Natural killer cell (primary cell): ENCODE measurements at places on chromosomes 5 and 9.

GRCh38 chr5:135735831-135736230 lies 98.6 kb upstream of the SLC25A48 start:
- DNase-seq = no peak

GRCh38 chr5:143505934-143506333 lies 102.4 kb upstream of the NR3C1 start:
- no peak for DNase-seq

DNA sequence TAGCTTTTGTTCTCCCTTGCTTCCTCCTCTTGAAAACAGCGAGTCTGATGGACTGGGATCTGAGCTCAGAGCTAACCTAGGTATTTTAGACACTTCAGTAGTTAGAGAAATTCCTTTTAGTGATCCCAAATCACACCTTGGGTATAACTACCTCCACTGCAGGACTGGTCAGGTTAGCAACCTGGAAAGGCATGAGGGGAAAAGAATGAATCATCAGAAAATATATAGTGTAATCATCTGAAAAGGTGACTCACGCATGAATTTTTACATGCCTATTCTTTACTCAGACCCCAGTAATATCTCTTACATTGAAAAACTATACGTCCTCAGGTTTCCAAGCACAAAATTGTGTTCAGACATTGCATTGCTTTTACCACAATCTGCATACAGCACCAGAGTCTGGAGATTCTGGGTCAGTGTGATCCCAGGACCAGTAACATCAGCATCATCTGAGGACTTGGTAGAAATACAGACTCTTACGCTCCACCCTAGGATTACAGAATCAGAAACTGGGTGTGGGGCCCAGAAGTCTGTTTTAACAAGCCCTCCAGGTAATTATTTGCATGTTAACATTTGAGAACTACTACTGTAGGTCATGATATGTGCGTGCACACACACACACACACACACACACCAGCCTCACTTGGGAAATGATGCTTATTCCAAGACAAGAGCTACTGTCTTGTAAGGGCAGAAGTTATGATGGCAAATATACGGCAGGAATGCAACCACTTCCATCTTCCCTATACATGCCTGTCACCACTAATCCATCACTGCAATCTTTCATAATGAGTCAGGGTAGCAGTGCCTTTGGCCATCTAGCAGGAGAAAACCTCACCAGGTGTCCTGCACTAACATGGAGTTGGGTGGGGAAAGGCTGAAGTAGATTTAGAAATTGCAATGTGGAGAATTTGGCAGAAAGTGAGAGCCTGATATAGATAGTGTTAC lies 271.6 kb upstream of the MAP3K1 start:
- no peak for DNase-seq

- no peak for DNase-seq
Observed at GRCh38 chr5:68021227-68021626, 194.3 kb upstream of the PIK3R1 start.

GRCh38 chr5:134659456-134659855 lies 10.9 kb downstream of the SEC24A start:
- DNase-seq = no peak

GRCh38 chr9:114430457-114430856 lies 42.7 kb upstream of the AKNA start:
- no peak for DNase-seq

DNA sequence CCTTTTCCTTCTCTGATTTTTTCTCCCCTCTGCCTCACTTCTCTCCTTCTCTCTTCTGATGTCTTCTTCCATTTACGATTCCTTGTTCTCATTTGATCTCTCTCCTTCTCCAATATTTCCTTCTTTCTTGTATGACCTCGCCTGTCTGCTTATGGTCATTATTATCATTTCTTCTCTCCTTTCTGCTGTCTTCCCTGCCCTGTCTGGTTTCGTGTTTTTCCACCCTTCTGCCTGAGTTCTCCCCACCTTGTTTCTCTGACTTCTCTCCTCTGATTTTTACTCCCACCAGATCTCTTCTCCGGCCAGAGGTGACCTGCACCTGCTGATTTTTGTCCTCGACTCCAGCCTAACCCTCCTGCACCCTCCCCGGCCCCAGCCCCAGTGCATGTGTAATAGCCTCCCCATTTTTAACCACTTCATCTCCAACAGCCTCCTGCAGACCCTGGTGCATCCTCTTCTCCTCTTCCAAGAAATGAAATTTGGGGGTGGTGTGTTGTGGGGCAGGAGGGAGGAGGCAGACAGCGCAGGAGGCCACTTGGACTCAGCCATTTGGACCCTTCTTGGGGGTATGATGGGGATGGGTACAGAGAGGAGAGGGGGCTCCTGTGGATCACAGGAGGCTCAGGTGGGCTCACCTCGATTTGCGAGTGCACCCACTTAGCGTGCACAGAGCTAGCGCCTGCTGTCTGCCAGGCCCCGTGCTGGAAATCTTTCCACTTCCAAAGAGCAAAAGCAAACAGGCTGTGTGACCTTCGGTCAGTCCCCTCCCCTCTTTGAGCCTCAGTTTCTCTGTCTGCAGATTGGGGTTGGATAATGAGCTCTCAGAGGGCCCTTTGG lies 32.5 kb downstream of the GSN start:
- no peak for DNase-seq

GRCh38 chr5:142756576-142756975 lies 13.6 kb upstream of the ARHGAP26 start:
- no peak for DNase-seq

GRCh38 chr9:136748666-136749611 lies 614 bp upstream of the LCN6 start:
- no peak for DNase-seq

DNA sequence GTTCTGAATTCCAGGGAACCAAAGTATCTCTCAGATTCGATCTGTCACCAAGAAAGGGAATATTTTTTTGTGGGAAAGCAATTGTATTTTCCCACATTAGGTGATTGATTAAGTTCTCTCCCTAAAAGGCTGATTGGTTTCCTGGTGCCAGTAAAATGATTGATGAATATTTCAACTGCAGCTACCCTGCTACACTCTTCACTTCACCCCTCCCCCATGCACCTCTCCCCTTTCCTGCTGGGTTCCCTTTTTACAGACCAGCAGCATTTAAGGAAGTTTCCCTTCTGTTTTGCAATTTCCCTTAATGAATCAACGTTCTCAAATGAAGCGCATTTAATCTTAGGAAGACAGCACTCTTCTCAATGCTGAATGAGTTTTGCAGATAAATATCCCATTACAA lies 13.1 kb downstream of the NR6A1 start:
- no peak for DNase-seq

- no peak for DNase-seq
Observed at GRCh38 chr5:103589357-103589756, 26.8 kb upstream of the NUDT12 start.

DNA sequence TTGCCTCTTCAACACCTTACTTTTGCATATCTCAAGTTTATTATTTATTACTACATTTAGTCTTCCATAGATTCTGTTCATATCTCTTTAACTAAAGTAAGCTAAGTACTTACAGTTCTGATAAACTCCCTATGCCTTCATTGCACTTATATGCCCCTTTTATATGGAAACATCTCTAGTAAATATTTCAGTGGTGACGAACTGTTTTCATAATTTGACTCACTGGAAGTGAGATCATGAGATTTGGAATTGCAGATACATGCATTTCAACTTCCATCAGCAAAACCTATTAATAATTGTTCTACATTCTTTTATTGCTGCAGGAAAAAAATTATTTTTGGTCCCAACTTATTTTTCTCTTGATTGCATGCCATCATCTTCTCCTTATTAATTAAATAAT lies 263.5 kb downstream of the CD180 start:
- no peak for DNase-seq

DNA sequence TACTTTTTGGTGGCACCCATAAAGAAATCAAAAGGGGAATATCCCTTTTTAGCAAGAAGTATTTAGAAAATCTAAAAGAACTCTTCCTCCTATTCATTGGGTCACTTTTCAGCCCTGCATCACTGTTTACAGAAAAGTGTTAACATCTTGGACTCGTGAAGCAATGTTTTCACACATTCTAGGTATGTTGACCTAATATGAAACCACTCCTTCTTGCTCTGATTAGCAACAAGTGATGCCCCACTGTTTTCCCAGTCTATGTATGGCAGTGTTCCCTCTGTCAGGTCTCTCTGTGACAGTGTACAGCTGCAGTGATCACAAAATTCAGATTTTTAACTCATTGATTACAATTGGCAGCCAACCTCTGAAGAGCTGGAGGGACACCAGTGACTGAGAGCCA lies 148.2 kb upstream of the SLC12A2 start:
- DNase-seq = no peak

GRCh38 chr5:144307736-144308135 lies 137.1 kb downstream of the KCTD16 start:
- DNase-seq = no peak

DNA sequence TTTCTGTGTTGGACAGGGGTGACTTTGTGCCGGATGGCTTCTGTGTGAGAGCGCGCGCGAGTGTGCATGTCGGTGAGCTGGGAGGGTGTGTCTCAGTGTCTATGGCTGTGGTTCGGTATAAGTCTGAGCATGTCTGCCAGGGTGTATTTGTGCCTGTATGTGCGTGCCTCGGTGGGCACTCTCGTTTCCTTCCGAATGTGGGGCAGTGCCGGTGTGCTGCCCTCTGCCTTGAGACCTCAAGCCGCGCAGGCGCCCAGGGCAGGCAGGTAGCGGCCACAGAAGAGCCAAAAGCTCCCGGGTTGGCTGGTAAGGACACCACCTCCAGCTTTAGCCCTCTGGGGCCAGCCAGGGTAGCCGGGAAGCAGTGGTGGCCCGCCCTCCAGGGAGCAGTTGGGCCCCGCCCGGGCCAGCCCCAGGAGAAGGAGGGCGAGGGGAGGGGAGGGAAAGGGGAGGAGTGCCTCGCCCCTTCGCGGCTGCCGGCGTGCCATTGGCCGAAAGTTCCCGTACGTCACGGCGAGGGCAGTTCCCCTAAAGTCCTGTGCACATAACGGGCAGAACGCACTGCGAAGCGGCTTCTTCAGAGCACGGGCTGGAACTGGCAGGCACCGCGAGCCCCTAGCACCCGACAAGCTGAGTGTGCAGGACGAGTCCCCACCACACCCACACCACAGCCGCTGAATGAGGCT lies at the start of gene ADRB2:
ADRB2 (plus strand) TSS at position 559 of the 686 bp plus-strand sequence. CDS start 221 bp downstream, outside the sequence.
- peak; percentile 92 for DNase-seq

DNA sequence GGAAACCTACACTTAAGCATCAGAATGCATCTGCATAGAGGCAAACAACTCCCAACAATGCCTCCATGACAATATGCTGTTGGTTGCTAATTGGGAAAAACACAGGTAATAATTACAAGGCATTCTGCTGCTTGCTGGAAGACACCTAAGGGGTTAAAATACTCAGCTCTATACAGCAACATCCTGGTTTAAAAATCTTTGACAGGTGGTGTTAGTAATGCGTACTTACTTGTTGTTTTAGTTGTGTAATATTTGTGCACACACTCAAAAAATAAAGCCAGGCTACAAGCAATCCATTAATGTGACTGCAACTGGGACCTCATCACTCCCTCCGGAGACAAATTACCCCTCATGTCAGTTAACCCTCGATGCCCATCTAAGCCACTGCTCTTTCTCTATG lies 126.3 kb upstream of the ELL2 start:
- no peak for DNase-seq

GRCh38 chr5:140109018-140109758 lies 4.7 kb upstream of the PURA start:
- no peak for DNase-seq

GRCh38 chr9:3177936-3178335 lies 334.0 kb upstream of the PUM3 start:
- no peak for DNase-seq

DNA sequence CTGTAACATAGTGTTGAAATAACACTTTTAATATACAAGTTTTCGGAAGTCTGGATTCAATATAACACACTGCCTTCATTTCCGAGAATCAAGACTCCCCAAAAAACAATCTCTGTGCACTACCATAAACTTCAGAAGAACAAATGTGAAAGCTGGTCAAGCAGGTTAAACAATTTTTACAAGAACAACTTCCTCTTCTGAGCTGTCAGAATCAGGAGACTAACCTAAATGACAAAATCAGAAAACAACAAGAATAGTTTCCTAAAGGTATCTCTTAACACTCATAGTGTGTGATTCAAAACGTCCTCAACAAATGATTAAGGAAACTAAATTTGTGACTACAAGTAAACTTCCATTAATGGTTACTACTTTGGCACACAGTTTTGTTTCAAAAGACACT lies 11.6 kb downstream of the C9orf72 start:
- no peak for DNase-seq

DNA sequence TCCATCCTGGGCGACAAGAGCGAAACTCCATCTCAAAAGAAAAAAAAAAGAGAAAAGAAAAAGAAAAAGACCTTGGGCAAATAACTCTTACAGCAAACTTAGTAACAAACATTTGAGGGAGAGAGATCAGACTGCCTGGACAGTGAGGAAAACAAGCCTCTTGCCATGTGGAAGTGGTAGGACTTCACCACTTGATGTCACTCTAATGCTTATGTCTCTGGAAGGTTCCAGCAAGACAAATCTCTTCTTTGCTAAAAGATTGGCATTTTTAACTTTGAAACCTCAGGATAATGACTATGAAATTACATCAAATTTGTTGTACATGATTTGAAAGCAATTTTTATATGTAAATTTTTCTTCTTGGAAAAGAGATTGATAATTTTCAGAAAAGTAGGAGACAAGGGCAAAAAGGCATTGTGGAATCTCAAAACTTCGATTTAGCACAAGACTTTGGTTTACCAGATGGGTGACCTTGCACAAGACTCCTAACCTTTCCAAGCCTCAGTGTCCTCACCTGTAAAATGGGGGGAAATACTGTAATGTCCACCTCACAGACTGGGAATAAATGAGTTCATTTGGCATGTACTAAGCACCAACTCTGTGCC lies 5.4 kb downstream of the ACTL7B start:
- DNase-seq = no peak

DNA sequence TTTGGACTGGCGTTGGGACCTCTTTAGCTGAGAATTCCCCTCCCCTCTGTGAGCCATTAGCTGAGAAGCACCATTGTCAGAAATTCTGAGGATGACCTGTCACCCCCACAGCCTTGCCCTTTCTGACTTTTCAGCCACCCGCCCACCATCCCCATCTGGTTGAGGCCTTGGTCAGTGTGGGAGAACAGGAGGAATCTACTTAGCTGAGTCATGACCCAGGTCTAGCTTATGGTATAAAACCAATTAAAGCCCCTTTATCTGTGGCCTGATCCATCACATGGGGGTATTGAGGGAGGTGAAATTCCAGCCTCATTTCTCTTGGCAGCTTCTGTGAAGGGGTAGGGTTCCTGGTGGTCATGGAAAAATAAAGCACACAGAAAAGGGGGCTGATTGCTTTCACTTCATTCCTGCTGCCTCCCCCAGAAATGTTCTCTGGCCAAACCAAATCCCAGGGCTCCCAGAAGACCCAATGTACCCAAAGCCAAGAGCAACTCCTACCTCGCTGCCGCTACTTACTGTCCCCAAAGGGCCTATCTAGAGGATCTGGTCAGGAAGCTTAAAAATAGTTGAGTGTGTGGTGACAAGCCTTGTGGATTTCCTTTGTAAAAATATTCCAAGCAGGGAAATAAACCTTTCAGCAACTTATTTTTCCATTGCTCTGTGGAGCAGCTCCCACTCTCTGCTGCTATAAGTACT lies 174.8 kb upstream of the TNC start:
- DNase-seq = no peak
